Fibroblast of villous mesenchyme (primary cell): ENCODE measurements at places on chromosomes 11 and 22. TPM values are rescaled to one million over a fixed set of nuclear protein-coding genes. Genes with fewer than 3 reads are reported as not detected.
A peak's percentile ranks its signal among the peaks of the same experiment; 100 is the strongest.

DNA sequence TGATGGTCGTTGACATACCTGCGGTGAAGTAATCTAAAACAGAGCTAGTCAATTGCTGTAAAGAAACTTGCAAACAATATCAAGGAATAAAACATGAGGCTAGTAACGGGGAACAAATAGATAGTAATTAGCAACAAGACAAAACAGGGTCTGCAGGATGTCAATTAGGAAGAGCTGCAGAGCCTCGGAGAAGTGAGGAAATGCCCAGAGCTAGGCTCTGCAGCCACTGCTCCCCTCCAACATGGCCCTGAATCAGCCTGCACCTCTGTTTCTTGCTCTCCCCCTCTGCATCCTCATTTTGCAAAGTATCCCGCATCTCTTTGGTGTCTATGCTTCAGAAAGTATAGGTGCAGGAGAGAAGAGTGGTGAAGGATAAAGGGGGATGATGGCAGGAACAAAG lies 507.4 kb upstream of the FAT3 start:
- DNase-seq = no peak

GRCh38 chr22:39936523-39937145 lies 23.6 kb upstream of the TMA7B start:
- DNase-seq = no peak

Gene SCN3B
- total RNA-seq = under 0.01 and 0.43 TPM in 2 replicates

- DNase-seq = no peak
Observed at GRCh38 chr11:84247926-84248325, 961.8 kb upstream of the CCDC90B start.

Gene HOATZ
- not detected in 2 replicates for total RNA-seq

DNA sequence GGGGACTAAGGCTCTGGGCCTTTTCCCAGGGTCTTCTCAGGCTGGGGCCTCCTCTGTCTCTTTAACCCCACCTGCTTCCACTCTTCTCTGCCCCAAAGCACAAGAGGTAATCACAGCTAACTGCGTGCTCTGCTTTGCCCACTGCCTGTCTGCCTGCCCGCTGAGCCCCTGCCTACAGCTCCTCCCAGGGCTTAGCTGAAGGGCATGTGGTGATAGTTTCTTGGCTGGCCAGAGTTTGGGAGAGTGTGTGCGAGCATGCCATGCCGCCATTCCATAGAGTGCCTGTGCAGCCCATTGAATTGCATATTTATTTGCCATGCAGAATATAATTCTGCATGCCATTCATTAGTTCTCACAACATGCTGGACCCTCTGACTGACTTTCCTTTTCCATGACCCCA lies 32.5 kb downstream of the PHLDB1 start:
- no peak for DNase-seq

GRCh38 chr11:1643146-1643690 lies 13.6 kb downstream of the KRTAP5-5 start:
- no peak for DNase-seq

DNA sequence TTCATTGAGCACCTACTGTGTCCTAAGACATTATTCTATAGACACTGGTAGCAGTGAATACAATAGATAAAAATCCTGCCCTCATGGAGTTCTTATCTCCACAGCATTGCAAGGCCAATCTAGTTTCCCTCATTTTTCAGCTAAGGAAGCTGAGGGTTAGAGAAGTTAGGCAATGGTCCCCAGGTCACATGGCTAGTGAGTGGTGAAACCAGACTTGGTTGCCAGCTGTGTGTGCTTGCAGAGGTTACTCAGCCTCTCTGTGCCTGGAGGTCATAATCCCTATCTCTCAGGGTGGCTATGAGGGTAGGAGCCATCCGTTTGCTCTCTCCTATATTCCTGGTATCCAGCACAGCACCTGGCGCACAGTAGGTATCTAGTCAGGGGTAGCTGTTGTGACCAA lies 147.7 kb upstream of the SEZ6L start:
- no peak for DNase-seq

Gene MIOX
- total RNA-seq = 0.32 TPM in 1 of 2 replicates, not detected in the other

DNA sequence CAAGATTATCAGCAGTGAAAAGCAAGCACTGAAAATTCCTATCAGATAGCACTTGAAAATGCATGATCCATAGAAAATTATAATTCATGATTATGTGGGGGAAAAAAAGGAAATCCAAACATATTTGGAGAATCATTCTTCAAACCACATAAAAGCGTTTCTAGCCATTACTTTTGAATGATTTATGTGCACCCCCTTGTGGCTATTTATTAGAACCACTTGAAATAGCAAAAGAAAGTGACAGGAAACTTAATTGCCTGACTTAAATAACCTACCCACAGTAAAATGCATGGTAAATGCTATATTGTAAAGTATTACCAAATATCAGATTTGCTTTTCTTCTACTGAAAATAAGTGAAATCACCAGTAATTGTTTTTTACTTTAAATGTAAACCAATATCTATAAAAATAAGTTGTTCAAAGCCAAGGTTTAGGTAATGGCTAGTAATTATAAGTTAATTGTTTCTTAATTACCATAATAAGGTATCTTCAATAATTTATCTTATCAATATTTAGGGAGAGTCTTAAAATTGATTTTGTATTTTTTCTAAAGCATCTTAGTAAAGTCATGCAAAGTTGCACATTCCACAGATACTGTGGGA lies 168.5 kb downstream of the ARHGAP42 start:
- peak; percentile 80 for DNase-seq

- DNase-seq = no peak
Observed at GRCh38 chr11:27545946-27546345, 39.4 kb upstream of the LIN7C start.

Gene PDE2A
- under 0.01 TPM in 2 replicates for total RNA-seq

Gene OR8D1
- 0.32 TPM in 1 of 2 replicates, not detected in the other for total RNA-seq

GRCh38 chr11:69915501-69916250 lies 96.5 kb upstream of the FGF3 start:
- peak; percentile 57 for DNase-seq

Gene FOLH1
- not detected in 2 replicates for total RNA-seq

GRCh38 chr11:69999721-70000120 lies 78.4 kb upstream of the ANO1 start:
- no peak for DNase-seq

DNA sequence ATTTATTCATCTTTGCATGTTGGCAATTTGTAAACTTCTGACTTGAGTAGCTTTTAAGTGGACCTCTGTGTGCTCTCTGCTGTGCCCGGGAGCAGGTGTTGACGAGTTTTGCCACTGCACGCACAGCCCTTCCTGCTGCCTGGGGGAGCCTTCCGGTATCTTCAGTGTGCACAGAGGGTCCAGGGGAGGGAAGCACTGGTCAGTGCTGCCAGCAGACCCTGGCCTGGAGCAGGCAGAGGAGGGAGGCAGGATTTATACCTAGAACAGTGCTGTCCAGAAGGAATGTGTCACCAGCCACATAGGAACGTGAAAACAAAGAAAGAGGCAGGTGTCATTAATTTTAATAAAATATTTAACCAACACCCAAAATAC lies 403.6 kb downstream of the TBC1D22A start:
- DNase-seq = no peak

DNA sequence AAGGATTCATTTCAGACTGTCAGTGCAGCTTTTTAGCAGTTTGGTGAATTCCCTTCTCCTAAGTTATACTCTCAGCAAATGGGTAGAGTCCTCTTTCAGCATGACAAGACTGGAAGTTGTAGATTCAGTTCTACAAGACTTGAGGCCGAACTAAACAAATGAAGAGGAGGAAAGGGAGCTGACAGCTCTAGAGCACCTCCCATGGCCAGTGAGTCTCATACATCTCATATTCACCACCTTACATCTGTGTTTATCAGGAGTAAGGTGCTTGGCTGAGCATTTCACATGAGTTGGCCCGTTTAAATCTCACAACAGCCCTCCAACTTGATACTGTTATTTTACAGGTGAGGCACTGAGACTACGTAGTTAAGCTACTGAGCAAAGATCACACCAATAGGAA lies 30.4 kb downstream of the SEZ6L start:
- DNase-seq = no peak

DNA sequence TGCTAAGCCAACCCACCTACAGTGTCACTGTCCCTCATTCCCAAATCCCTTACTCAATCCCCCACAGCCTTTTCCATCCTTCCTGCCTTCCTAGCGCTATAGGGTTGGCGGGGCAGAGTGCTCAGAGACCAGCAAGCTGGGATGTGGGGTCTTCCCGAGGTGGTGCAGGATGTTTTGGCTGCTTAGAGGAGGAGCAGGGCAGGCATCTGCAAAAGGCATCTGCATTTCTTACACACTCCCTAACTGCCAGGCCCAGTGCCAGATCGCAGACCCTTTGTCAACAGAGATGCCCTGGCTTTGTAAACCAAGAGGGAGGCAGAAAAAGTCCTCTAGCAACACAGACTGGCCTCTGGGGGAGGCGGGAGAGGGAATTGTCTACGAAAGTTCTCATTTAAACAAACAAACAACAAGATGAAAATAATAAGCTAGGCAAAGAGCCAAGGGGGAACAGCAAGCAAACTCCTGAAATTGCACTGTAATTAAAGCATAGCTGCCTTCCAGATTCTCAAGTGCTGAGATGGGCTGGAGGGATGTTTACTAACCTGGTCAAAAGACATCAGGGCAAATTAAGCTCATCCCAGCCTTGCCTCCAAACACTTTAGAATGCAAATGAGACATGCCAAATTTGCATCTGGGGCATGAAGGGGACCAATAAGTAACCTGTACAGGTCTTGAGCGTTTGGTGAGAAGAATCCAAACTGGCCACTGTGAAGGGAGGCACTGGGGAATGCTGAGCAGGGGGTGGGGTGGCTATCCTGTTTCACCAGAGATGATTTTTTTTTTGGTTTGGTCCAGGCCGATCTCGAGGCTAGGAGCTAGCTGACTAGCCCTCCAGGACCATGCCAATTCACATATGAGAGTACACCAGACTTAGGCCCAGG lies 38.1 kb upstream of the ADA2 start:
- no peak for DNase-seq

DNA sequence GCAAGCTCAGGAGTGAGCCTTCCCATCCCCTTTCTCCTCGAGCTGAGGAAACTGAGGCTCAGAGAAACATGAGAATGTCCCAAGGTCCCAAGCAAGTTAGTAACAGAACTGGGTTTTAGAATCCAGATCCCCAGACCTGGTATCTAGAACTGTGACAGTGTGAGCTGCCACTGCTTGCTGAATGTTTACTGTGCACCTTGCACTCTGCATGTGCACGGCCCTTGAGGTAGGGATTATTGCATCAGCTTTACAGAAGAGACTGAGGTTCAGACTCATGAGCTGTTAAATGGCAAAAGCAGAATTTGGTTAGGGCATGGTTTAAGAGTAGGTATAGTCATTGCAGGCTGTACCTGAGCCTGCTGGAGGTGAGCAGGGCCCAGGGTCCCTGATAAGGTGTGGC lies 3.8 kb upstream of the MPPED1 start:
- DNase-seq = no peak

- no peak for DNase-seq
Observed at GRCh38 chr22:25764270-25765015, 22.5 kb downstream of the MYO18B start.

- DNase-seq = no peak
Observed at GRCh38 chr22:27705408-27706080, 96.0 kb downstream of the MN1 start.

Gene MS4A7
- not detected in 2 replicates for total RNA-seq

DNA sequence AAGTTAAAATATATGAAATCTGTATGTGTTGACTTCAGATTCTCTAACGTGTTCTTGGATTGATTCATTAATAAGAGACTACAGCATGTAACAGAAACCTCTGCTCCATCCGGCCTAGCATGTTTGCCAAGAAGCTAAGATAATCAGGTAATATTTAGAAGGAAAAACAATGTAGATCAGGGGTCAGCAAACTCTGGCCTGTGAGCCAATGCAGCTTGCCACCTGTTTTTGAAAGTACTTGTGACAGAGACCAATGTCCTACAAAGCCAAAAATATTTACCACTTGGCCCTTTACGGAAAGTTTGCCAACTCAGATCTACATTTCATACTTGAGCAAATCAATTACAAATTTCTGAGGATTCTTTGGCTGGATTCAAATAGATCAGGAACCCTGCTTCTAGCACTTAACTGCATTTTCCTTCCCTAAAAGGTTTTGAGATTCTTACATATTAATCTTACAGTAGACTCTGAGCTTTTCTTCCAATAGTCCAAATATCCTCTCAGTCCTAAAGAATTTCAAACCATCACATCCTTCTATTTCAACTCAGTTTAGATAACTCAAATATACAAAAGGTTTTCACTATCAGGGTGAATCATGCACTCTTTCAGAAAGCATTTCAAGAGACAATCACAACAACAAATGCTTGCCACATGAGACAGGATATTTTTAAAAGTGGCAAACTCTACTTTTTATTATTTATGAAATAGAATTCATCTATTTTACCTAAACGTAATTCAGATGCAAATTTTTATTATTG lies 29.5 kb downstream of the APOL5 start:
- no peak for DNase-seq

DNA sequence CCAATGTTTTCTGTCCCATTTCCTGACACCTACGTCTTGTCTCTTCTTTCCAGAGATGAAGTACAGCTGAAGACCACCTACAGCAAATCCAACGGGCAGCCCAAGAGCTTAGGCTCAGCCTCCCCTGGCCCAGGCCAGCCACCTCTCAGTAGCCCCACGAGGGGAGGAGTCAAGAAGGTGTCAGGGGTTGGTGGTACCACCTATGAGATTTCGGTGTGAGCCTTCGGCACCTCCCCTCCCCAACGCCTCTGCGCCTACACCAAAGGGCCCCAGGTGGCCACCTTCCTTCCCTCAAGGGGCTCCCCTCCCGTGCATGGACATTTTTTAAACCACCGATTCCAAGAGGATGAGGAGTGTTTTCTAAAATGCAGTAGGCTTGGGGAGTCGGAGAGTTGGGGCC lies 12.2 kb downstream of the MED19 start:
- no peak for DNase-seq

DNA sequence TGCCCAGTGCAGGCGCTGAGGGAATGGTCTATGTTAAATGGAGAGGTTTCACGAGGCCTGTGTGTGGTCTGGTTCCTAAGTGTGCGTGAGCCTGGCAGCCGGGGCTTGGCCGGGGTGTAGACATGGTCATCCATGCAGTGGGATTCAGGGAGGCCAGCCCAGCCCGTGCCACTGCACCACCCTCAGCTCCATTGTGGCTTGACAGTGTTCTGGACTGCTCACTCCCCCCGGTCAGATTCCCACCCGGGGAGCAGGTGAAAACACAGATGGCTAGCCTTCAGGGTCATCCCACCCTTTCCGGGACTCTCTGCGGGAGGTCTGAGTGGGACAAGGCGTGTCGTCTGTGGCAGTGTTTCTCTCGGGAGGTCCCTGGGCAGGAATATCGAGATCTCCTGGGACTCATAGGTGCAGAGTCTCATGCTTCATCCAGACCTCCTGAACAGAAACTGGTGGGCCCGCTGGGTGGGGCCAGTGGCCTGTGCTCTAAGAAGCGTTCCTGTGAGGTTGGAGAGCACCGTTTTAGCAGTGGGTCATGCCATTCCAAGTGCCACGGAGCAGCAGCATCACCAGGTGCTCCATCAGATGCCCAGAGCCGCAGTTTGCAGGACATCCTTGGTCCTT lies 52.3 kb downstream of the ST14 start:
- no peak for DNase-seq

DNA sequence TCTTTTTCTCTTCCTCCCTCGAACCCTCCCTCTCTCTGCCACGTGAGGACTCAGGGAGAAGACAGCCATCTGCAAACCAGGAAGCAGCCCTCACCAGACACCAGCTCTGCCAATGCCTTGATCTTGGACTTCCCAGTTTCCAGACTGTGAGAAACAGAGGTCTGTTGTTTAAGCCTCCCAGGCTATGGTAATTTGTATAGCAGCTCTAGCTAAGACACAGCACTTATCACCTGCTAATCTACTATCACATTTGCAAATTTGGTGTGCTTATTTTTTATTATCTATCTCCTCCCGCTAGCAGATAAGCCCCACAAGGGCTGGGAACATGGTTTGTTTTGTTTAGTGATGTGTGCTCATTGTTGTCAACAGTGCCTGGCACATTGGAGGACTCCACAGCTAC lies 124.8 kb upstream of the OPCML start:
- no peak for DNase-seq

- peak; percentile 37 for DNase-seq
Observed at GRCh38 chr11:8597182-8597581, 3.2 kb upstream of the STK33 start.
